ENCODE measurements at places on chromosomes 1 and 21.
A peak's percentile ranks its signal among the peaks of the same experiment; 100 is the strongest.

DNA sequence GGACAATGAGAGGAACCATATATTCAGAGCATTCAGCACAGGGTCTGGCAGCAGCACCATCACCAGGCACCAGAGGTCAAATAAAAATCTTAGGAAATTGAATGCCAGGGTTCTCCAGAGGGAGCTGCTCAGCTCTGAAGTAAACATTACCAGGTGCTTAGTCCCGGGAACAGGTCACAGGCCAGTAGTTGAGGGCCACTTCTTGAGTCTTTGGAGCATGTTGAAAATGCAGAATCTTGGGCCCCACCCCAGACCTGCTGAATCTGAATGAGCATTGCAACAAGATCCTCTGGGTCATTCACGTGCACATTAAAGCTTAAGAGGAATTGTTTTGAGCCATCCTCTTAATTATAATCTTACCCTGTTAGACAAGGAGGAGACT is 33.8 kb downstream of the PHC2 start:
- DNase-seq = no peak

GRCh38 chr1:118928739-118929554 is 59.2 kb downstream of the TBX15 start:
- peak; percentile 41 for DNase-seq

DNA sequence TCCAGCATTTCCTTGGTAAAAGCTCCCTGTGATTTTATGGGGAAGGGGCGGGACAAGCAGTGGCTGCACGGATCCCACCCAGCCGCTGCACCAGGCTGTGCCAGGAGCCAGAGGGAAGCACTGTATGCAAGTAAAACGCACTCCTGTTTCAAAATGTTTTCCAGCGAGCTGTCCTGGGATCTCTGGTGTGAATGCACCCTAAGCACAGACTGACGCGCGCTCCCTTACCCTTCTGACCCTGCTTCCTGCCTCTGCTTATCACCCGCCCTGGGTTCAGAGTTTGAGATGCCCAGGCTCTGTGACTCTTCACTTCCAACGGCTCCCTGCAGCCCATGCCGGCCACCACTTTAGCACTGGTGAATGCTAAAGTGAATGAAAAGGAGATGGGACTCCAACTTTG is 131.2 kb downstream of the RHOU start:
- DNase-seq = peak; percentile 80

DNA sequence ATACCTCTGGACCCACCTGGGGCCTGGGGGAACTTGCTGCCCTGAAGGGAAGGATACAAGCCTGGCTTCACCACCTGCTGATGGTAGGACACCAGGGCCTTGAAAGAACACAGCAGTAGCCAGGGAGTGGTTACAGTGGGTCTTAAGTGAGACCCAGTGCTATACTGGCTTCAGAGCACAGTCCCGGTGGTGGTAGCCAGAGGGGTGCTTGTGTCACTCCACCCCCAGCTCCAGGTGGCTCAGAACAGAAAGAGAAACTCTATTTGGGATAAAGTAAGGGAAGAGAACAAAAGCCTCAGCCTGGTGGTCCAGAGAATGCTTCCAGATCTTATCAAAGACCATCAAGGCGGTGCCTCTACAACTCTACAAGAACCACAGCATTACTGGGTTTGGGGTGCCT is 37.2 kb downstream of the VAV3 start:
- DNase-seq = no peak

GRCh38 chr1:214493126-214493796 is 58.1 kb downstream of the PTPN14 start:
- DNase-seq = no peak

GRCh38 chr1:32201011-32201855 is 838 bp downstream of the CCDC28B start:
- DNase-seq = no peak

DNA sequence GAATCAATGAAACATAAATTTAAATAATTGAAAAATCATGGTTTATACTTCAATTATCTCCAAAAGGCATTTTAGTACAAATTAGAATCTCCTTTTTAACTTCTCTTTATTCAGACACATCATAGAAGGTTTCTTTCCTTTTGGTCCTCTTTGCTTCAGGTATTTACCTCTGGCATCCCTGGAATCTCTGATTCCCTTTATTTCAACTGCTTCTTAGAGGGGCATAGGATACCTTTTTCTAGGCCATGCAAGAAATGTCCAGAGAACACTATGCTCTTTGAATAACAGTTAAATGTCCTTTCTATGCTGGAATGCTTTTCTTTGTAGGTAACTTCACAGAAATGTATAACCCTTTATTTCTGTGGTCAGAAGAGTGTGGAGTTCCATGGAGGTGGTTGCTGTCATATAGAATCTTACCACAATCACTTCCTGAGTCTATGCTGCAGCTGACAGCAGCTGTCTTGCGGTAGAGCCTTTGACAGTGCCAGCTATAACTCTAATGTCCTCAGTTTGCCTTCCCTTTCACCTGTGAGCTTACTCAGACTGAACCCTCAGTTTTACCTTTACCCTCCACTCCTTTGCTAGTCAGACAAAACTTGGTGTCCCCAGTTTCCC is 8.6 kb downstream of the LAMC2 start:
- no peak for DNase-seq

DNA sequence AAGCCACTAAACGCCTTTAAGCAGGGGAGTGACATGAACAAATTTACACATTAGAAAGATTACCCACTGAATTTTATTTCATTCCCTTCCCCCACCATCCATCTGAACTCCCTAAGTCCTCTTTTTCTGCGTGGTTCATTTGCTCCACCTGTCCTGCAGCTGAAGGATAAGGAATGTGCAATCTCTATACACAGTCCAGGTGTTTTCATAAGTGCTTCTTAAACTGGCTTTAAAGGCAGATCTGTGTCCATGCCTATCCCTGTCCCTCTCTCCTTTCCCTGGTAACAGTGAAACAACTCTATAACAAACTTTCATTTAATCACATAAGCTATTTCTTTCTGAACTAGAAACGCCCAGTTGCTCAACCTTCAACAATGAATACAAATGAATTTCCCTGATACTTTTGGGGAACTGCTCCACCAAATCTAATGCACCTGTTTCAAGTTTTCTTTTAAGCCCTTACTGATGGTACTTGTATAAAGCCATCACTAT is 8.4 kb downstream of the GSTM3 start:
- no peak for DNase-seq

- DNase-seq = no peak
Observed at GRCh38 chr1:56516539-56517252, 62.7 kb downstream of the PLPP3 start.

- DNase-seq = no peak
Observed at GRCh38 chr1:51328279-51328678, 2.1 kb downstream of the TTC39A start.

DNA sequence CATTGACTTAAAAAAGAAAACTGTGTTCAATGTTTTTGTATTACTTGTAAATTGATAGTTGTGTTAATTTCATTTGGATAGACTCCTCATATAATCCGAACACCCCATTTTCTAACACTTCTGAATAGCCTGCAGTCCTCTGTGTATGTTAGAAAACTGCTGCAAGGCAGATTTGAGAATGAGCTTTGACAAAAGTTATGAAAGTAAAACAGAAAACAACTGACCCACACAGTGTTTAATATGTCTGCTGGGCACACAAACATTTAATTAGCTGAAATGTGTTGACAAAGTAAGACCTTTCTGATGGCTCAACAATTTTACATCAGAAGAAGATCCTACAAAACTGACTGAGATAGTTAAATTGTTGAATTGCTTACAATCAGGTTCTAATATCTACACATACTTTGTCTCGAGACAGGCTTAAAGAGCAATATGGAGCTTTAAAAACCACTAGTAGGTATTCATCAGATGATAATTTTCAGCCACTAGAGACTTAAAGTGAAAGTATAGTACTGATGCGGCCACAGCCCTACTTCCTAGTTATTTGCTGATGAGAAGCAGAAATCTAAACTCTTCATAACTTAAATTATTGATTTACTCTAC is 40.0 kb upstream of the PRMT6 start:
- DNase-seq = no peak

DNA sequence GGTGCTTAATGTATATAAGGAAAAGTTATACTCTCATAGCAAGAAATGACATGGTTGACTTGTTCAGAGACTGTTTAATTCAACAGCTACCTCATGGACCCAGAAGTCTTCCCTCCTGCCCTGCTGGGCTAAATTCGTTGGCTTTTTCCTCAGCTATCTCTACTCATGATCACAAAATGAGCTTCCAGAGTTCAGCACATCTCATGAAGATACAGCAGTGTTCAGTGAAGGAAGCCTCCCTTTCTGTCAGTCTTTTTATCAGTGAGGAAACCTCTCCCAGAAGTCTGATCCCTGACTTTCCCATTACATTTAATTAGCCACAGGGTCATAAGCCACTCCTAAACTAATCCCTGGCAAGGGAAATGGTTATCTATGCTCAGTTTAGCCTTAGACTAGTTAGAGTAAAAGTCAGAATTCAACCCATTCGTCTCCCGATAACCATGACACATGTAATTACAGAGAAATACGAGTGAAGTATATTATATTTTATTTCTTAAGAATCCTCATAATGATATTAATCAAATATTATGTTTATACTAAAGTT is 97.5 kb downstream of the DENND1B start:
- no peak for DNase-seq

GRCh38 chr1:247294282-247294681 is 37.4 kb downstream of the ZNF496 start:
- no peak for DNase-seq
